Stimulated activated CD4-positive, alpha-beta T cell treated with anti-CD3 and anti-CD28 coated beads, Interleukin-15, amount 100 ng/mL, for 48 hours (primary cell): ENCODE measurements at places on chromosomes 5 and 9.

DNA sequence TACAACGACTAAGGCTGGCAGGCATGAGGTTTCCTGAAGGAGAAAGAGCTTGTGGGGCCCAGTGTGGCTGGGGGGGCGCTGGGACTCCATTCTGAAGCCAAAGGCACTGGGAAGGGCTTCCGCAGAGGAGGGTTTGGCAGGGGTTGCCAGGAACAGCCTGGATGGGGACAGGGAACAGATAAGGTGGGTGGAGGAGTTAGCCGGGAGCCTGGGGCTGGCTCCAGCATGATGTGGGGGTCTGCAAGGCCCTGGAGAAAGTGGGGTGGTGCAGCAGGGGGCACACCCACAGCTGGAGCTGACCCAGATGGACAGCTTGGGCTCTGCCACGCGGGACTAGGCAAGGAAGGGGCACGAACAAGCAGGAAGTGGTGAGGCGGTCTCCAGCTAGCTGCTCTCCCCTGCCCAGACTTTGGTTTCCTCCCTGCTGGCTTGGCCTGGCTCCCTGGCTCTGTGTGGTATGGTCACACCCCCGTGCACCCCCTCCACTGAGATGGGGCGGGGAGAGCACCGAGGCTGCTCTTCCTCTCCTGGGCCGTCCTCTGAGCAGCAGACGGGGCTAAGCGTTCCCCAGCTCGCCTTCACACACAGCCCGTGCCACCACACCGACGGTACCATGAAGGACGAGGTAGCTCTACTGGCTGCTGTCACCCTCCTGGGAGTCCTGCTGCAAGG lies at the start of gene LTC4S:
LTC4S (plus strand) TSS at position 519 of the 672 bp plus-strand sequence; CDS start at position 614, 95 bp downstream.
- DNase-seq, result no peak

- DNase-seq, result no peak
Measured at GRCh38 chr9:18866121-18866831, 166.7 kb downstream of the SAXO1 start.

DNA sequence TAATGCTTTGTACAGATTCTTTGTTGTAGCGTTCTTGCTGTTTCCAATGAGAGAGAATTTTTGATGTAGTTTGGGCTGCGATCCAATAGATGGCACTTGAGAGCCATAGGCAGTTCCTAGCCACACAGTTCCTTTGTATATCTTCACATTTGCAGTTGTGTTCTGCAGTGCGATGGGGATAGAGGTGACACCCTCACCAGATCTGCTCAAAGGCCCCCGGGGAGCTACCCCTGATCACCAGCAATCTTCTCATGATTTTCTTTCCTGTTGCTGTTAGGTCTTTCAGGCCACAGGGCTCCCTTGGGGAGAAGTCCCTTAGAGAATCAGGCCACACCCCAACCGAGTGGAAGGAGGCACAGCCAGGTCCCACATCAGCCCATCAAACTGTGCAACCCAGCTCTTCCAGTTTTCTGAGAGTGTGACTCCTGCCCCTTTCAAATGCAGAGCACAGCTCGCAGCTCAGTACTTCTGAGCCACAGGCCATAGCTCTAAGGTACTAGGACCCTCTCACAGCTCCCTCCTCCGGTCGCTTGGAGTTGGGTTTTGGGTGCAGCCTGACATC lies 353.7 kb downstream of the SLCO4C1 start:
- DNase-seq, result no peak

DNA sequence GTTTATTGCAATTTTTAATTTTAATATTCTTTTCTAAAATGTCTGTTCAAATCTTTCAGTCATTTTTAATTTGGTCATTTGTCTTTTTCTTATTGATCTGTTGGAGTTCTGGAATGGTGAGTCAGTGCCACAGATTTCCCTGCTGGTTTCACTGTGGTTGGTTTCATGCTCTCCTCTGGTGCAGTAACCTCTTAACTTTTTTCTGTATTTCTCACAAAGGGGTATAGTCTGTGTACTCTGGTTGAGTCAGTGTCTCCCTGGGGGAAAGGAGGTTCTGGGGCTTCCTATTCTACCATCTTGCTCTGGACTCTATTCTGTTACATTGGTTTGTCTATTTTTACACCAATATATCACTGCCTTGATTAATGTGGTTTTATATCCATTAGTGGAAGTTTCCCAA lies 178.8 kb downstream of the CSNK1G3 start:
- DNase-seq, result no peak

- no peak for DNase-seq
Measured at GRCh38 chr5:155729684-155730059, 597.3 kb upstream of the SGCD start.

GRCh38 chr5:142613271-142613671 lies 72.6 kb downstream of the FGF1 start:
- DNase-seq, result no peak

- DNase-seq, result no peak
Measured at GRCh38 chr5:8234179-8234770, 365.3 kb downstream of the MTRR start.

DNA sequence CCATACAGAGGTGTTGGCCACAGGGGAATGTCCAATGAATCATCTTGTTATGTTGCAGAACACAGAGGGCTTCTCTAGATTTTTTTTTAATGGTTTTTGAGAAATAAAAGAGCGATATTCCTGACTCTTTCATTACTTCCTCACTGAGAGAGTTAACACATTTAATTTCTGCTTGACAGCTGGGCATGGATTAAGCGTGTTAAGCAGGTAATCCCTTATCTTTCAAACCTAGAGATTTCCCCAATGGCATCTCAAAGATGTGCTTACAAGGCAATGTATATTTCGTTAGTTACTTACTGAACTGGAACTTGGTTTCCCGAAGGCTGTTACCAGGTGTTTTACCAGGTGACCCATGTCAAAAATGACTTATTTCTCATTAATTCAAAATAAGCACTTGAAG lies 21.8 kb upstream of the ADCY2 start:
- no peak for DNase-seq

DNA sequence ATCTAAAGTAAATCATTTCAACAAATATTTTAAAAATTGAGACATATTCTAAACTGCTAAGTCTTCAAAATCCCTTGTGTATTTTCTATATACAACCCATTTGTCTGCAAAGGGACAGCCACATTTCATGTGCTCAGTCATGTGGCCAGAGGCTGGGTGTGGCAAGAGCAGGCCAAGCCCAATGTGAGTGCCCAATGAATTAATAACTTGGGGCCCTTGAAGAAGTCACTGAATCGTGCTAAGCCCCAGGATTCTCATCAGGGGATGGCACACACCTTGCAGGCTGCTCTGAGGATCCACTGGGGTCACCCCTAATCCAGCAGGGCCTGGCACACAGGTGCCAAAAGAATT lies 78.2 kb upstream of the SMIM23 start:
- DNase-seq, result no peak

DNA sequence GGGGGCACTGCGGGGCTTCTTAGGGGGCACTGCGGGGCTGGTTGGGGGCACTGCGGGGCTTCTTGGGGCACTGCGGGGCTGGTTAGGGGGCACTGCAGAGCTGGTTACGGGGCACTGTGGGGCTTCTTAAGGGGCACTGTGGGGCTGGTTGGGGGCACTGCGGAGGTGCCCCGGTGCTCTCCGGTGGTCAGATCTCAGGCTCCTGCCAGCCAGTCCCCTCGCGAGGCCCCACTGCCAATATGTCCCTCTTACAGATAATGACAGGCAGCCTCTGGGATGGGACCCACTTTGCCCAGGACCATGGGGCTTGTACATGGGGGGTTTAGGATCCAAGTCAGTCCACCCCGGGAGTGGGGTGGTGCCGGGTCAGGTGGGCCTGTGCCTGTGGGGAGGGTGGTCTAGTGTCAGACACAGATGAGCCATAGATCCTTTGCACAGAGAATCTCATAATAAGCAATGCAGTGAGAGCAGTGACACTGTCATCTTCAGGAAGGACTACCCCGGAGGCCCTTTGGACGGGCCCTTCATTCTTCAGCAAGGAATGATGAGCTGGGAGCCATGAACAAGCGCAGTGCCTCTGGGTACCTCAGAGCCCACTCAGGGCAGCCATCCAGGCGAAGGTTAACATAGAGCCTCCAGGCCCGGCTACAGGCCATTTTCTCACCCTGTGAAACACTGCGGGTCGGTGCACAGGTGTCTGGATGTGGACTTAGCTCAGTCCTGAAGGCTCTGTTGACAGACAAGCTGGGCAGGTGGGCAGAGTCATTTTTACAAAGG lies 38.2 kb downstream of the COL5A1 start:
- no peak for DNase-seq

DNA sequence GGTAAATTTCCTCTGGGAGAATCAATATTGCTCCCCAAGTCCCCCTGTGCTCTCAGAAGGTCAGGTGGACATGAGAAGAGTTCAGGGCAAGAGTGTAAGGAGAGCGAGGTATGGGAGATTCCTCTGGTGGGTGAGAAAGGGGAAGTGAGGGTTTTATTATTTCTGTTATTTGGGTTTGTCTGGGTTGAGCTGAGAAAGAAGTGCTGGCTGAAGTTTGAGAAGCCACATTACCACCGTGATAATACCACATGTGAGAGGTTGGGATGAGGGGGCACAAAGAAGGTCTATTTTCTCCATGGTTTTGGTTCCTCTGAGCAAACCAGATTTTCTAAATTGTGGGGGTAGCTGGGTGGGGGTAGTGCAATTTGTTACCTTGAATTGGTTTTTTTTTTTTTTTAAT lies 350.4 kb downstream of the OSTF1 start:
- no peak for DNase-seq

- no peak for DNase-seq
Measured at GRCh38 chr9:6911901-6912638, 154.3 kb downstream of the KDM4C start.

DNA sequence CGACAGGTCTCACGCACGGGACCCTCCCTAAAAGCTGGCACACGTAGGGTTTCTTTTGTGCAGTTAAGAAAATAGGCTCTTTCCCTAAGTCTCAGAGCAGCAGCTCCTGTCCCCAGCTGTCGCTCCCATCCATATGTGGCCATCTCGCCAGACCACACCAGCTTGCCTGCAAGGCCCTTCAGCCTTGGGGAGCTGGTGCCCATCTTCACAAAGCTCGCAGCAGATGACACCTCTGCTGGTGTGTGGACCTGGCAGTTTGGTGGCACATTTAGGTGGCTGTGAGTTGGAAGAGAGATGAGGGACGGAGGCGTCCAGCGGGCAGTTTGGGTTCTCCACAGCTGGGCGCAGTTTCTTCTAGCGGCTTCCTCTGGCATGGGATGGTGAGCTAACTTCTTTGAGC lies 239.0 kb downstream of the FANCC start:
- no peak for DNase-seq

DNA sequence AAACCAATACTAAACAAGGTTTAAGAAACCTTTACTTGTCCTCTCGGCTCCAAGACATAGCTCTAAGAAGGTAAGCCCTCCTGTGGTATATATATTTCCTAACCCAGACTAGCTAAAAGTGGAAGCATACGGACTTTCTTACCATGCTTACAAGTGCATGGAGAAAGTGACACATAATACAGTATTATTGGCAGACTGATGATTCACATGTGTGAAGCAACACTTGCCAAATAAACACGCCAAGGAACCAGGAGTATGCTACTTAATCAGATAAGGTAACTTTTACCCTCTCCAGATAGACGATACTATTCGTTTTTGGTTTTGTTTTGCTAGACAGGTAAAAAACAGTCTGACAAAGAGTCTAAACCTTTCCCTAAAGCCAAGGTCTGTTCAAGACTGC lies 264.1 kb downstream of the MLLT3 start:
- DNase-seq, result no peak

DNA sequence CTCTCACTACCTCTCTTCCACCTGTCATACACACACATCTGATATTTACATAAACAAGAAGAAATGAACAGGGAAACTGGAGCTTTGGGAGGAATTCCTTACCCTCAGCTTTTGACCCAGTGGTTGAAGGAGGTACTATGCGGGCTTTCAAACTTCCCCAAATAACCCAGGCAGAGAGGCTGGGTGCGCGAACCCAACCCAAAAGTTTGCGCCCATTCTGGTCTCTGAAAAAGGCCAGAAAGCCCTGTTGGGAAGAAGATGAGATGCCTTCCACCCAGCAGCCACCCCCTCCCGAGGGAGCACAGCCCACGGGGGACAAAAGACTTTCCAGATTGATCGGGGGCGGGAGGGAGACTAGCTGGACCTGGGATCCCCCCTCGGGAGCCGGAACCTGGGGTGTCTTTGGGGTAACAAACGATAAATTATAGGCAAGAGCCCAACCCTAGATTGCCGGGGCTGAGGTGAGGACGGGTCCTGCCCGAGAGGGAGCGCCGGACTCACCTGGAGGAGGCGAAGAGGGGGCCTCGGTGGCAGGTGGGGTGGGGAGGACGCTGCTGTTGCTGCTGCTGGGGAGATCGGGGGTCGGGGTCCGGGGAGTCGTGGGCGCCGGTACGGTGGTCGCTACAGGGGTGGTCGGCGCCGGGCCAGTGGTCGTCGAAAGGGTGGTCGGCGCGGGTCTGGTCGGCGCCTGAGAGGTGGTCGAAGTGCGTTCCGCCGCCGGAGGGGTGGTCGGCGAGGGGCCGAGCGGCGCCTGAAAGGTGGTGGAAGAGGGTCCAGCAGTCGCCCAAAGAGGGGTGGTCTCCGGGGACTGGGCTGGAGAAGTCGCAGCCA lies 798 bp downstream of the MEGF9 start:
- no peak for DNase-seq

DNA sequence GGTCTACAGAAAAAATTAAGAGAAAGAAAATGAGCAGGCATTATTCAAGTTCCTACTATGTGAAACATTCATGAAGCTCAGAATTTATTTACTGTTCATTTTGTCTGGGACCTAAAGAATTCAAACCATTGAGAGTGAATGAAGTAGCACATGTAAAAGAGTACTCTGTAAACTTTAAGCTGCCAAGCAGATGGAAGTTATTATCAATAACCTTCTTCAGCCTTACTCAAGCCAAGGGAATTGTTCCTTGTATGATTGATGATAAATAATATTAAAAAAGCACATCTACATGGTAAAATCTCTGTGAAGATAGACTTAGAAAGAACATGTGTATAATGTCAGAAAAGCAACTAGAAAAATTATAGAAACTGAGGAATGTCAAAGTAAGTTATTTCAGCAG lies 17.8 kb upstream of the GLIS3 start:
- DNase-seq, result no peak

GRCh38 chr9:86308687-86309086 lies 26.3 kb upstream of the ISCA1 start:
- DNase-seq, result no peak

DNA sequence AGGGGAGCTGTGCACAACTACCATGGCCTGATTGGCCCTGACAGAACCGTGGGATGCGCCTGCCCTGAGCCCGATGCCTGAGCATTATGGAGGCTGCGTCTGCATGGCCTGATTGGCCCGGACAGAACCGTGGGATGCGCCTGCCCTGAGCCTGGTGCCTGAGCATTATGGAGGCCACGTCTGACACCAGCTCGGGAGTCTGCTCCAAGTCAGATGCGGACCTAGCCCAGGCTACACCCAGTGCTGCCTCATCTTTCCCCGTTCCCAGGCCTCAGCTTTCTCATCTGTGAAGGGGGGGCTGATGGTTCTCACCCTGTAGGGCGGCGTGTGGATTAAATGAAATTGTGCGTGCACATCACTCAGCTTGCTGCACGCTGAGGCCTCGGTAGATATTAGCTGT lies 7.3 kb downstream of the CEP72 start:
- no peak for DNase-seq
